ENCODE measurements at places on chromosomes 12 and 14.
A peak's percentile ranks its signal among the peaks of the same experiment; 100 is the strongest.

DNA sequence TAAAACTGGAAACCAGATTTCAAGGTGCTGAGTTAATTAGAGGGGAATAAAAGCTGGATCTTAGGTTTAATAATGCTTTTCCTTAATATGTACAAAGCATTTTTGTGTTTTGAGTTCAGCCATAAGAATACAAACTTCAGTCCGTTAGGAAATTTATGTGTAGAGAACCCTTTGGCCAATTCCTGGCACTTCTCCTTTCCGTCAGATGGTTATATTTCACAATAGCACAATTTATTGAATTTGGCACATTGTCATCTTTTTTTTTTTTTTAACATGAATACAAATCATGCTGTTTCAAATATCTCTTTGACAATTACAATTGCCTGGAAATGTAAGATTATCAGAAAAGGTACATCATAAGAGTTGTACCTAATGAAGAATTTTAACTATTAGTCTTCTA lies 56.2 kb upstream of the DDHD1 start:
- no peak for DNase-seq

- no peak for DNase-seq
These were observed 53.8 kb downstream of the TESC start for GRCh38 chr12:117045160-117046010.

- DNase-seq: no peak
These were observed 980.5 kb downstream of the FLRT2 start for GRCh38 chr14:86510491-86510890.

DNA sequence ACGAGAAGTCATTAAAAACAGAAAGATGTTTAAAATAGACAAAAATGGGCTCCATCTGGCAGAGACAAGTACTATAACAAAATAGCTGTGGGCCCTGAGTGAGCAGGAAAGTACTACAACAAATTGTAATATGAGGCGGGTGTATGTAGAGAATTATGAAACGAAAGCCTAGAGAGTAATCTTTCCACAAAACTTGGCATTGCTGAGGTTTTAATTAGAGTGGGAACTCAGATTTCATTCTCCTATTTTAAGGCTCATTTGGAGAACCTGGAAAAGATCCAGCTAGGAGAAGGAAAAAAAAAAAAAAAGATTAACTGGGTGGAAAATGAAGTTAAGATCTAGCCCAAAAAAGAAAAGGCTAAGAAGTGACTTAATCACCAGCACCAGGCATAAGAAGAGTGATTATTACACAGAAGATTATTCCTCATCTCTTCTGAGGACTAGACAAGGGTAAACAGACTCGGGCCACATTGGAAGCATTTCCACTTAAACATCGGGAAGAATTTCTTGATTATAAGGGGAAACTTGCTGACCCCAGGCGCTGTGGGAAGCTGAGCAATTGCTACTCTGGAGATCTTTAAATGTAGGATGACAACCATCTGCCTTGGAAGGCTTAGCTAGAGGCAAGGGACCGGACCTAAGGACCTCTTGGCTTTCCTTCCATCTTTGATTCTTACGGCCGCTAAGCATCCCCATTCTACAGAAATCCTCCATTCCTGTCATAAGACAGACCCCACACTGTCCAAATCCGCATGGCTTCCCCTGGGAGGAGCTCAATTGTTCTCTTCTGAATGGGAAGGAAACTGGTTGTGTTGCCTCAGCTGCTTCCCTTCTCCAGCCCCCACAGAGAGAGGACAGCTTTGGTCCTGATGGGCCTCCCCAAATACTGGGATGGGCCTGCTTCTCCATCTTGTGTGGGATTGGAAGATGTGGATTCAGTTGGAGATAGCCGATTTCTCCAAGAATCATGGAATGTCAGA lies 40.6 kb downstream of the IGF1 start:
- no peak for DNase-seq

DNA sequence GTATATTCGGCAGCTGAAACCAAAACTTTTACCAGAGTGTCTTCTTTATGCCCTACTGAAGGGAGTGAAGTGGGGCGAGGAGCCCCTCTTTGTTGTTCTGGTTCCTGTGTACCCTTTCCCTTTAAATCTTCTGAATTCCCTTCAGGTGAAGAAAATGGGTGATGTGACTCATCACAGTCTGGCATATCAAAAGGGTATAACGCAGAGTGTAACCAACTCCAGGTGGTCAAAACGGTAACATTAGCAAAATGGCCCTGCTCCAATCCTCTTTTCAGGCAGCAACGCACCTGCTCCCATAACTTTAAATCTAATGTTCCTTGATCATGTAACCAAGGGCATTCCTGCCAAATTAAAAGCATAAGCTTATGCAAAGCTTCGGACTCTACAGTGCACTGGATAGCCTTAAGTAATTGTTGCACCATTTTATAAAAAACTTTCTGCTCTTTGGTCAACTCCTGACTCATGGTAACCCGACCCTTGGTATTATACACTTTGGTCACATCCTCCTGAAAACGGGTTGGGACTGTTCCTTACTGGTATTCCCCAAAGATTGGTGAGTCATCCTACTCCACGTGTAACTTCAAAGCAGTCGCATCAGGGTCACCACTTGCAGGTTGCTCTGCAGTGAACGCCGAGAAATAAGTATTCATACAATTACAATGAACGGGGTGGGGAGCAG lies 83.1 kb downstream of the KCNMB4 start:
- DNase-seq: no peak

DNA sequence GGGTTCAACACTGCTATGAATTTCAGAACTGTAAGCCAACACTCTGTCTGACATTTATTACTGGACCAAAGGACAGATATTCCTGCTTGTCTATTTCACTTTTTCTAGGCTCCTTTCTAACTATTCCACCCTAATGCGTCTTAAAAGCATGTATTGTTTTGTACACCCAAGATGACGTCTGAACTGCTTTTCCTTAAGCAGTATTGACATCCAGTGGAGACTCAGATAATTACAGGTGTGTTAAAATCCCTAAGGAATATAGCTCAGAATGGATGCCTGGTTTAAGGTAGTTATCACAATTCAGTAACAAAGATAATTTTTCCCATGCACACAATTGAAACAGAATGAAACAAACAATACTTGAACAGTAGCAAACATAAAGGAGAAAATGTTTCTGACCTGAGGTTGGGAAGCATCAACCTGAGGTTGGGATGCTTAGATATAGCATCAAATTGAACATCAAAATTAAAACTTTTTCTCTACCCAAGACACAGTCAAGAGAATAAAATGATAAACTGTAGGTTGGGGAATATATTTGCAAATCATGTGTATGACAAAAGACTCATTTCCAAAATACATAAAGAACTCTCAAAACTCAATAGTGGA lies 93.7 kb upstream of the PTPRR start:
- peak; percentile 30 for DNase-seq

GRCh38 chr14:66476964-66477363 lies 9.2 kb upstream of the CCDC196 start:
- no peak for DNase-seq

GRCh38 chr12:39368096-39368495 lies 74.8 kb downstream of the KIF21A start:
- no peak for DNase-seq

- no peak for DNase-seq
These were observed 67.5 kb downstream of the GALNT16 start for GRCh38 chr14:69327507-69327906.

DNA sequence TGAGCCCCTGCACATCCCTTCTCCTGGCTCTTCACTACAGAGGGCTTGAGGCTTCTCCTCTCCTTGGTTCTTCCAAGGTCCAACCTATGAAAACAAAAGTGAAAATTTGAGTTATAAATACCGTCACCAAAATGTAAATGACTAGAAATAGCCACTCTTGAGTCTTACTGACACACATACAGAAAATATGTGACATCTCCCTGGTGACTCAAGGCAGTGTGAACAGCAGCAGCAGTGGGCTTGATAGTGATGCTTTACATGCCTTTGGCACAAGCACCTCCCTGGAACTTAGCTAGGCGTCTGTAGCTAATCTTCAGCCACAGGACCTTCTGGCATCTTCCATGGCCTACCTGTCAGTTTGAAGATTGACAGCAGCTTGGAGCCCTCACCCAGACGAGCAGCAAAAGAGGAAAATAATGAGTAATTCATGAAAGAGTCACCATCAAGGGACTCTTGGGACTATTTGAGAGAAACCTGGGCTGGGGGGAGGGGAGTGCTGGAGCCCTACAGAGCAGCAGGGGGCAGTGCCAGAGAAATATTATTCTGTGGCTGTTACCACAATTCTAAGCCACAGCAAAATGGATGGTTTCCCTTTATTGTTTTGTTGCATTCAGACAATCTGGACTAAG lies 158.0 kb downstream of the KCNK10 start:
- DNase-seq: no peak

GRCh38 chr14:105073720-105074600 lies 8.7 kb upstream of the GPR132 start:
- no peak for DNase-seq

DNA sequence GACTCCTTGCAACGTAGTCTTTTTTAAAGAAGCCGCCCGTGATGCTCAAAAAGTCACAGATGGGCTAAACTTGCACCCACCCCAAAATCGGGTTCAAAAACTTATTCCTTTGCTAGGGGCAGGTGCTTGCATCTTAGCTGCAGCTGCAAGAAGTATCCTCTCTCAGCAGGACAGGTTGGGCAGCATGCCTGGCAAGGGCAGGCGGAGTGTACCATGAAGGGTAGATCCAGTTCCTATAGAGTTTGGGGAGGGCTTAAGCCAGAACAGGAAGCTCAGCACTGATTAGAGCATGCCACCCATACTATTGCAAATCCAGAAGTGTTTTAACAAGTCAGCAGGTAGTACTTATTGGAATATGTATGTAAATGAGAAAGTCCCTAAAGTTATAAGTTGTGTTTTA lies 48.7 kb downstream of the CPM start:
- no peak for DNase-seq

DNA sequence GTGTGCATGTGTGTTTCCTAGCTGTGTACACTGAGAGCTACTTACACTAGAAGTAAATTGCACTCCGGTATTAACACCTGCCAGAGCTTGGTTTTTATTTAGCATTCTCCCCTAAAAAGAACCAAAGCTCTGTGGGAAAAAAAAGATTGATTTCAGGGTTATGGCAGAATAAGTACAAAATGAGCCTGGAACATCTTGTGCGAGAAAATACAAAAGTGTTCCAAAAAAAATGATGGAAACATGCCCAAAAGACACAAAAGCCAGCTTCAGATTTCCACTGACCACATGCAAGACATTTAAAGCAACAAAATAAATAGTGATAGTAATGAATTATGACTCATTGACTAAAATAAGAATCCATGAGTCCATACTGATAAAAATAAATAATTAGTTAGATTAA lies 188.3 kb downstream of the GXYLT1 start:
- no peak for DNase-seq

DNA sequence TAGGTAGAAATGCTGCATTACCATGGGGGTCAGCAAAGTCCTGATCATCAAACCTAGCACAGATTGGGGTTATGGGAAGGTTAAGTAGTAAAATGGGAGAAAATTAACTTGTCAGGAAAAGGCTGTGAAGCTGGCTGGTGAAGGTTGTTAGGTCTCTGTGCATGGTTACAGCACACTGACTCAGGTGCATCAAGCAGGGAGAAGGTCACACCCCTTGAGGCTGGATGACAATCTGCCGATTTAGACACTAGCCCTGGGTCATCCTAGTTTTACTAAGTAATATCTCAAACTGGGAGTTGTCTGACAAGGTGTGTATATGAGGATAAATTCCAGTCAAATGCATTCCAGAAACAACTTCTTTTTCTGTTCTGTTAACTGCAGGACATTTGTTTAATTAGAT lies 271.1 kb upstream of the LRIG3 start:
- DNase-seq: no peak

DNA sequence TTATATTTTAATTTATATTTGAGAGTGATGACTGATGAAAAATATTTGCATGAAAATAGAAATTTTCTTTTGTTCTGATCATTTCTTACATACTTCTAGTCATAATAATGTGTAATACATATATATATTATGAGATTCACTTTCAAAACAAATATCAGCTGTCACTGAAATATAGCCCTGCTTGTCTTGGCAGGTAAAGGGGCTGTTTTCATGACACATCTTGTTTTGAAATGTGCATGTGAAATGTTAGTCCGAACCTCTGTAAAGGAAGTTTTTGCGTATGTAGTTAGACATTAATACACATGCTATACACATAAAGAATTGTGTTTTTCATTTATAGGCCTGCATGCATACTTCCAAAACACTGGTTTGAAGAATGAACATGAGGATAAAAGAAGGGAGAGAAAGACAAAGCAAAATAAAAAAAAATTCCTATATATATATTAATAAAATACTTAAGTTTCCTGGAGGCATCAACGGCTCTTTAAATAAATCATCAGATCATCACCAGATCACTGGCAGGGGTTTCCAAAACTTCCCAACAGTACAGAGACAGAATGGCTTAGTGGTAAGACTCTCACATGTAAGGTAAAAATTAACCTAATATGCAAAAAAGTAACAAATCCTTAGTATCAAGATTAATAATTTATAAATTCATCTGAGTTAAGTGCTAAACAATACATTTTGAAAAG lies 60.1 kb downstream of the SEL1L start:
- DNase-seq: no peak

GRCh38 chr12:121866331-121866730 lies 7.7 kb upstream of the HPD start:
- DNase-seq: no peak

GRCh38 chr12:114241973-114242434 lies 163.9 kb downstream of the TBX5 start:
- DNase-seq: no peak

DNA sequence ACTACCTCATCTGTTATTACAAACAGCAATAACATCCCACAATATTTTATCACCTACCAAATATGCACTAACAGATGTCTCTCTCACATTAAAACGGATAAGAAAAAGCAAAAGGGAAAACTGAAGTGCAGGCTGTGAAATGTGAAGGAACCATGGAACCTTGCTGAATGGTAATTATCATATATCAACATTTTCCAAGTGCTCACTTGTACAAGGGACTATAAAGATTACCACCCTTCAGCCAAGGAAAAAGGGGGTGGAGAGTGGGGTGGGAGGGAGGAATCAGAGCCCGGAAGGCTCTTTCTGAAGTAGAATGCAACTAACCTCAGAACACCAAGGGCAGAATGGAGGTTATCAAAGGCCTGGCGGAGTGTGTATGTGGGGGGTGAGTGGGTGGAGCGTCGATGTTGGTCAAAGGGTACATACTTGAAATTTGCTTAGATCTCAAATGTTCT lies 1.2 kb downstream of the SNX6 start:
- DNase-seq: no peak

DNA sequence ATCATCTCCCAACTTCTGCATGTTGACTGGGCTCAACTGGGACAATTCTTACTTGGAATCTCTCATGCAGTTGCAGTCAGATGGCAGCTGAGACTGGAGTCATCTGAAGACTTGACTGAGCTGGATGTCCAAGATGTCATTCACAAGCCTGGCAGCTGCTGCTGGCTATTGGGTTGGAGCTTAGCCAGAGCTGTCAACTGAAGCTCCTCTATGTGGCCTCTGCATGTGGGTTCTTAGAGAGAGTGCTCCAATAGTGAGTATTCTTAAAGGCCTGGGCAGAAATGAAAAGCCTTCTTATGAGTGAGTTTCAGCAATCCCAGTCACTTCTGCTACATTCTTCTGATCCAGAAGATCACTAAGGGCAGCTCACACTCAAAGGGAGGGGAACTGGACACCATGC lies 440.9 kb downstream of the LRIG3 start:
- no peak for DNase-seq

Data from epithelial cell of proximal tubule (primary cell).